ENCODE measurements at places on chromosomes 1 and 21. TPM values are rescaled to one million over a fixed set of nuclear protein-coding genes. Genes with fewer than 3 reads are reported as not detected.

DNA sequence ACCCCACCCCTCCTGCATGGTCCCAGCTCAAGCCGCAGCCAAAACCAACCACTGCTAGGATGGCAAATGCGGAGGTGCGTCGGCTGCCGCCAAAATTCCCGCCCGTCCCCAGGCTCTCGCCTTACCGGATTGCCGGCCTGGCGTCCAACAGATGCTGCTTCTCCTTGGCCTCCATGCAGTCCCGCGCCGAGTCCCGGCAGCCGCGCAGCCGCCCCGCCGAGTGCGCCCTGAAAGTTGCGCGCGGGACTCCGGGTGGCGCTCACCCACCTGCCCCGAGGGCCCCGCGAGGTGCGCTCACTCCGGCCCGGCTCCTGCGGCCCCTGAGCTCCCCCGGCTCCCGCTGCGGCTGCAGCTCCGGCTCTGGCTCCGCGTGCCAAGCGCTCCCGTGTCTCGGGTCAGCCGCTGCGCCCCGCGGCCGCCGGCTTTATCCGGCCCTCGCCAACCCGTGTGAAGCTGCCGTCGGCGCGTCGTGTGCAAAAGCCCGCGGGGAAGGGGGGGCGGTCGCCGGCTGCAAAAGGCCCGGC is at the start of gene SLC30A2:
SLC30A2 (minus strand) TSS at position 397 of the 524 bp plus-strand sequence; CDS start at position 175, 222 bp downstream.
- no peak for DNase-seq

PRPF38B gene
- 6.7 TPM for total RNA-seq

TXNIP gene
- total RNA-seq, result 1,940 TPM

RGSL1 gene
- not detected for total RNA-seq

DNA sequence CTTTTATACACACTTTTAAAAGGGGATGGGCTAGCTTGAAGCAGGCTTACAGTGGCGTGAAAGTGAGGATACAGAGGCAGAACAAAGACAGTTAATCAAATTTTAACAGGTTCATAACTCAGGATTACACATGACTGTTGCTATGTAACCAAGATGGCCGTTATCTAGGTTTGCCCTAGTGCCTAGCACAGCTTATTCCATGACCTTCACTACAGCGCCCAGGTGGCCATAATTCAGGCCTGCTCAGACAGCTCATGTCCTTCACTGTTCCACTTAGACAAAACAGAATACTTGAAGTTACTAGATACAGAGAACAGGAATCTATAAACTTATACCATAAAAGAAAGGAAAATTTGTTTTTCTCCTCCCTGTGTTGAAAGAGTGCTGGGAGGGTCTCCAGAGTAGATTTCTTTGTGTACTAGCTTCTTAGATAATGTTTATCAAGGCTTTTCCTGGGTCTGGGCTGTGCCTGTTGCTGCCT is 6.2 kb upstream of the SPRR2F start:
- no peak for DNase-seq

DNA sequence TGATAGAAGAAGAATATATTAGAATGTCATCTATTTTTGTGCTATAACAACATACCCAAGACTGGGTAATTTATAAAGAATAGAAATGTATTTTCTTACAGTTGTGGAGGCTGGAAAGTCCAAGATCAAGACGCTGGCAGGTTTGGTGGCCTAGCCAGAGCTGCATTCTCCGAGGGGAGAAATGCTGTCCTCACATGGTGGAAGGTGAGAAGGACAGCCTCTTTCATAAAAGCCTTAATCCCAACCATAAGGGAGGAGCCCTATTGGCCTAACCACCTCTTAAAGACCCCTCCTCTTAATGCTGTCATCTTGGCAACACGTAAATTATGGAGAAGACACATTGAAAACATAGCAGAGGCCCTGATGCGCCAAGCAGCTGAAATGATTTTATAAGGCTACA is 60.1 kb upstream of the KAZN start:
- DNase-seq, result no peak

- no peak for DNase-seq
Measured at GRCh38 chr1:94246692-94247137, 9.3 kb upstream of the ARHGAP29 start.

GPA33 gene
- not detected for total RNA-seq

- DNase-seq, result peak; percentile 79
Measured at GRCh38 chr1:41382480-41383090, 21.4 kb downstream of the FOXO6 start.

RAB25 gene
- not detected for total RNA-seq
